Muscle of leg (tissue), 16 donors: ENCODE measurements at places on chromosomes 1 and 21.

DNA sequence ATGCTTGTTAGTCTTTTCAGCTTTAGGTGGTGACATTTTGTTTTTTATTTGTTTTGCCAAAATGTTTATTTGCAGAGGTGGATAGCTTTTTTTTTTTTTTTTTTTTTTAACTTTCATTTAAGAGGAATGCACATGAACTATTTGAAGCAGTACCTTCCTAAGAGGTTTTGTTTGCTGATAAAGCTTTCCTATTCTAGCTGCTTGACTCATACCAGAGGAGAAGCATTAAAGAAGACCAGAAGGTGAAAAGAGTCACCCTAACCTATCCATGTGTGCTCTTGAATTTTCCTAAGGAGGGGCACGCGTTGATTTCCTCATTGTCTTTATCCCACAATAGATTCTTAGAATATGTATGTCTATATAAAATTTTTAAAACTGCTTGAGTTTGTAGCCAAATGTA, 57.7 kb downstream of the PRDM2 start:
- DNase-seq: no peak

DNA sequence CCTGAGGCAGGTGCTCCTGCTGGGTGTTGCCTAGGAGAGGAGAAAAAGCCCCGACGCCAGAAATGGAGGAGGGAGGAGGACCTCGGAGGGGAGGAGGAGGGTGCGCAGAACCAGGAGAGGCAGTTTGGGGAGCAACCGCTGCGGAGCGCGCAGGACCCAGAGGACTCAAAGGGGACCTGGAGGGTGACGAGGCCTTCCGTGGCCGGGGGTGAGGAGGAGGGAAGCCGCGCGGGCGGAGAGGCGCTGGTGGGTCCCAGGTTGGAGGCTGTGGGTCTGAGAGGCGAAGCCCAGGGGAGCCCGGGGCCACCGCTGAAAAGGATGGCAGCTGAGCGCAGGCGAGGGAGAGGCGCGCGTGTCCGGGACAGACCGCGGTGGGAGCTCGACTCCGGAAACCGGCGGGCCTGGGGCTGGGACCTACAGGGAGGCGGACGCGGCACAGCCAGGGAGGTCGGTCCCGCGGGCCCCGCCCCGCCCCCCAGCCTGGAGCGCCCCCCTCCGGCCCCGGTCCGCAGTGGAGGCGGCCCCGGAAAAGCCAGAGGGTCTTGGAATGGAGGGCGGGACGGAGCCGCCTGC, 15.1 kb downstream of the RNF223 start:
- no peak for DNase-seq

DNA sequence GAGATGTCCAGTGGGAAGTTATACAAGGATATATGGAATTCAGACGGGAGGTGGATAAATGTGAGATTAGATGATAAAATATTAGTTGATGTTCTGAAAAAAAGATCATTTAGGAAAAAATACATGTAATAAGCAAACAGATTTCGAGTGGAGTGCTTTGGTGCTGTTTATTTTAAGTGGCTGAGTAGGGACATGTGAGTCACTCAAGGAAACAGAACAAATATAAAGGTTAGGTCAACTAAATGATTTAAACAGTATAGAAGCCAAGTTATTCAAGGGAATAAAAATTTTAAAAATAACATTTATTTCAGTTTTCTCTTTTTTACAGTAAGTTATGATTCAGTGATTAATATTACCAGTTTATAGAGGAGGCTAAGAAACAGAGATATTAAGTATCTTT, 1046.7 kb upstream of the B3GALT2 start:
- no peak for DNase-seq

DNA sequence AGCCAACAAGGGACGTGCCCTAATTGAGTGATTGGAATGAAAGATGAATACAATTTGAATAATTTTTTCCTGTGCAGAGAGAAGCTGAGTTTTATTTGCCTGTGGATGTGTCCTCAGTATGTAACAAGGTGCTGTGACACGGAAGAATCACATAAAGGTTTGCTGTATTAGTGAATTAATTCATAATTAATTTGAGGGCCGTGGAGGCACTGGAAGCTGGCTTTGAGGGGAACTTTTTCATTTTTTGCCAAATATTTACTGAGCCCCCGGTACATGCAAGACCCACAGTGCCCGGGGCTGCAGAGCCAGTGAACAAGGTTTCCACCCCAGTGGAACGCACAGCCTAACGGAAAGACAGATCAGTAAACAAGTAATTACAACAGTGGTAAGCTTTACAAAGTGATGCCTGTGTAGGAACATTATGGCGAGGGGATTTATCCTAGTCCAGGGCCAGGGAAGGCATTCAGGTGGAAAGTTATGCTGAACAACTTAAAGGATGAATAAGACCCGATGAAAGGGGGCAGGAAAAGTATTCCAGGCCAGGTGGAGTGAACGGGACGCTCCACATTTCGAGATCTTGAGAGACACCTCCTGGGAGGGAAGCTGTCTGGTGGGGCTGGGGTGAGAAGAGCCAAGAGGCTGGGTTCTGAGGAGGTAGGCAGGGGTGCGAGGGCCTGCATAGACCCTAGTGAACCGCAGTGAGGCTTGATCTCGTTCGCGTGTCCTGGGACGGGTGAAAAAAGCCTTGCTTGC, 773 bp upstream of the RCC2 start:
- DNase-seq: peak; percentile 13

GRCh38 chr1:17857996-17858395, 102.9 kb downstream of the ACTL8 start:
- DNase-seq: peak; percentile 4

- no peak for DNase-seq
These were observed 8.6 kb downstream of the SLC2A1 start for GRCh38 chr1:42950116-42950481.
